ENCODE measurements at places on chromosomes 7 and 10. TPM values are rescaled to one million over a fixed set of nuclear protein-coding genes. Genes with fewer than 3 reads are reported as not detected.

GRCh38 chr10:93333278-93333978 lies 148.7 kb downstream of the MYOF start:
- DNase-seq, result no peak

DNA sequence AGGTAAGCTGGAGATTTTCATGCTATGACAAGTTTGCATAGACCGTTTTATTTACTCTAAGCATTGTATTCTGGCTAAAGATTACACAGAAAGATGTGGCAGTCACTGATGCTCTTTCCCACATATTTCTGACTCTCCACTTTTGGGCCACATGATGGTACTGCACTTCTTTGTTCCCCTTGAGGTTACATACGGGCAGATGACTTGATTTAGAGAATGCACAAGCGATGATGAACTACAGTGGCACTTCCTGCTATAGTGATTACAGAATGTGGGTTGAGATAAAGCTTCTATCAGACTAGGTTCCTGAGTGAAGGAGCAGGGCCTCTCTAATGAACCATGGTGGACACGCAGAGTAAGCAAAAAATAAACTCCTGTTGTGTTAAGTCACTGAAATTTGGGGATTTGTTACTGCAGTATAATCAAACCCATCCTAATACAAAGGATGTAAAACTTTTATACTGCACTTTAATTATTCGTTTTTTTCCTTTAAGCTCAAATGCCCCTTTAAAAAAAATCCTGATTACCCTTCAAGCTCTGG lies 177.9 kb downstream of the TAX1BP1 start:
- DNase-seq, result no peak

- DNase-seq, result no peak
Measured at GRCh38 chr7:116478834-116479233, 20.7 kb upstream of the CAV2 start.

GRCh38 chr10:59281861-59282260 lies 80.5 kb downstream of the FAM13C start:
- no peak for DNase-seq

DNA sequence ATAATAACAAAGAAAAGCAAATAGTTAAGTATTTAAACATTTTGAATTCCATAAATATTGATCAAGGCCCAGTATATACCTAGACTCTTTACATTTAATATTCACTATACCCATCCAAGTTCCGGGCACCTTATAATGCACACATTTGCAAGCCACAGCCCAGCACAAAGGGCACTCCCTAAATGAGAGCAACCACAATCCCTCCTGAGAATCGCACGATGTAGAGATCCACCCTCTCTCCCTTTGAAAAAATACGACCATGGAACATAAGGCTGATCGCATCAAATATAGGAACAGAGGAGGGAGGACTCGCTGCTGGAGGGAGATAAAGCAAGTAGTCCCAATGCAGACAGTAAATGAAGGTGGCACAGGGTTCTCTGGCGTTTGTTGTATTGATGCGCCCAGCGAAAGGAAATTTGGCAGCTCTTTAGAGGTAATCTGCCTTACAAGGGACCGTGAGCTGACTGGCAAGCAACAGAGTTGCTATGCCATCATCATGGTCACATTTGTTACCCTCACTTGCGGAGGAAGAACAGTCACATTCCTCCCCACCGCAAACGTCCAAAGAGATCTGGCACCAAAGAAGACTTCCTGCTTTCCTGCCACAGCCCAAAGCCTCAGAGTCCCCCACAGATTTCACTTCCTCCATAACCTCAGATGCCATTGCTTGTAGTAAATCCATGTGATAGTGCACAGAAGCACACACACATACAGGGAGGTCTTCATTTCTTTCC lies 16.1 kb upstream of the TAS2R40 start:
- DNase-seq, result no peak

DNA sequence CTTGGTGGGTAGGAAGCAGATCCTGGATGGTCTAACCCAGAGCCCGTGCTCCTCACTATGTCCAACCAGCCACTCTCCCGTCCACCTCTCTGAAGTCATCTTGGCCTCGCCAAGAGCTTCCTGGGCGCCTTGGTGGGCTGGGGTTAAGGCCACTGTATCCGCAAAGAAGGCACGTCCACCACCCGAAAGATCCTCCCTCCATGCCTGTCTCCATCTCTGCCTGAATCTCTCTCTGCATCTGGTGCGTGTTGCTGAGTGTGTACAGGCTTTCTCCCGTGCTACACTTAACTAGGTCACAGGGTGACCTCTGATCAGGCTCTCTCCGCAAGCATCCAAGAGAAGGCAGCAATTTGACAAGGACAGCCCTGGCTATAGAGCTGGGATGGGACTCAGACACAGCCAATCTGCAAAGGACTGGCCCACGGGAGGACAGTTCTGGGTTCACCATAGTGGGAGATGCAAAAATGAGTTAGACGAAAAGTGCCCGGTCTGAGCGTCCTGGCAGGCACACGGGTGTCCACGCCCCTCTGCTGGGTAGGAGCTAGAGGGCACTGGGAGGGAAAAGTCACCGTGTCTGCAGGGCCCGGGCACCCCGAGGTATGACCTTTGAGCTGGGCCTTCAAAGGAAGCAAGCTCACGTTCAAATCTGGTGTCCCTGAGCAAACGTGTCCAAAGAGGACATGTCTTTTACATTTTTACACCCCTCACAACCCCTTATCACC lies 9.4 kb upstream of the RFC2 start:
- no peak for DNase-seq

Gene CFTR
- 11.5 TPM for polyA plus RNA-seq

Gene CLEC5A
- polyA plus RNA-seq, result 0.55 TPM

Gene PHKG1
- polyA plus RNA-seq, result 3.0 TPM

Gene BEND7
- polyA plus RNA-seq, result 45.3 TPM

Gene GIMAP7
- polyA plus RNA-seq, result 13.0 TPM

Gene STEAP1B
- polyA plus RNA-seq, result 1.2 TPM
